ENCODE measurements at places on chromosomes 2 and 18.

- no peaks in the 10 kb centered on the region for H3K27me3 ChIP-seq
- H3K27ac ChIP-seq, result no peak overlapping the region
- H3K4me3 ChIP-seq, result no peak overlapping the region
- H3K4me1 ChIP-seq, result no peaks in the 10 kb centered on the region
- no peaks in the 10 kb centered on the region for H3K36me3 ChIP-seq
Measured at GRCh38 chr2:233818639-233819621, 35.4 kb downstream of the HJURP start.

GRCh38 chr18:3585656-3586509, 135.9 kb downstream of the TGIF1 start:
- no peaks in the 10 kb centered on the region for H3K36me3 ChIP-seq
- peaks cover 37% of the 10 kb centered on the region for H3K4me1 ChIP-seq
- no peak overlapping the region for H3K4me3 ChIP-seq

DNA sequence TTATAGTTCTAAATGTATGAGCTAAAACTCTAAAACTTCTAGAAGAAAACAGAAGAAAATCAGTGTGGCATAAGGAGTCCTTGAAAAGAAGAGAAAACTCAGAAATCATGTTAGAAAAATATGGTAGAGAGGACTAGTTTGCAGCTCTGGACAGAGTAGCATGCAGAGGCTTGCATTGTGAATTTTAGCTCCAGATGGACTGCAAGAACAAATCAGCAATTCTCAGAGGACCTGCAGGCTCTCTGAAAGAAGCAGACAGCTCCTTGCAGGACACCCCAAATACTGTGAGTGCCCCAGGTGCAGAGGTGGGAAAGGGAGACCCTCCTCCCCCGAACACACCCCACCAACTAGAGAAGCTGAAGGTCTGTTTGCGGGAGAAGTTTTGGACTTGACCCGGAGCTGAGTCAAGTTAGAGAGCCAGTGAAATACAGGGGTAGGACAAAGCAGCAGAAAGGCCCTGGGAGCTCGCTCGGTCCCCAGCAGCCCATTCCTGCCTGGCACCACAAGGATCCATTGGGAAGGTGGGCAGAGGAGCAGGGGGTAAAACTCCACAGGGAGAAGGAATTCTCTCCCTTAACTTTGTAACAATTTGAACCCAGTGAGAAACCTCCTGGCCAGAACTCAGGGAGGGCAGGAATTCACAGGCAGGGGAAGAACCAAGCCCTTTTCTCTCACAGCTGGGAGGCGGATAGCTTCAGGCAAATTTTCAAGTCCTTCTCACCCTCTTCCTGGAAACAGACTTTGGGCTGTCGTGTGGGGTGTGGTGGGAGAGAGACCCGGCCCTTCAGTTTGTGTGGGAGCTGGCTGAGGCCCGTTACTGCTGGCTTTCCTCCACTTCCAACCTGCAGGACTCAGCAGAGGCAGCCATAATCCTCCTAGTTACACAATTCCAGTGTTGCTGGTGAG, 216.2 kb upstream of the SLC35G4 start:
- no peak overlapping the region for H3K4me3 ChIP-seq
- no peaks in the 10 kb centered on the region for H3K36me3 ChIP-seq

- H3K27ac ChIP-seq, result no peak overlapping the region
- DNase-seq, result no peak
- peaks cover 7% of the 10 kb centered on the region for H3K36me3 ChIP-seq
- no peak overlapping the region for H3K4me3 ChIP-seq
Measured at GRCh38 chr2:241378816-241379215, 22.7 kb downstream of the FARP2 start.

- no peak overlapping the region for H3K27ac ChIP-seq
- DNase-seq, result no peak
- no peak overlapping the region for H3K4me3 ChIP-seq
- H3K27me3 ChIP-seq, result no peaks in the 10 kb centered on the region
- peaks cover 9% of the 10 kb centered on the region for H3K36me3 ChIP-seq
Measured at GRCh38 chr2:240795454-240795853, 24.6 kb downstream of the KIF1A start.
